NCI-H345 (cell line): ENCODE measurements at places on chromosomes 4 and X.
A peak's percentile ranks its signal among the peaks of the same experiment; 100 is the strongest.

- no peak for DNase-seq
Measured at GRCh38 chrX:132463411-132463810, 25.4 kb downstream of the MBNL3 start.

GRCh38 chr4:11732155-11732554, 303.5 kb upstream of the HS3ST1 start:
- peak; percentile 13 for DNase-seq

DNA sequence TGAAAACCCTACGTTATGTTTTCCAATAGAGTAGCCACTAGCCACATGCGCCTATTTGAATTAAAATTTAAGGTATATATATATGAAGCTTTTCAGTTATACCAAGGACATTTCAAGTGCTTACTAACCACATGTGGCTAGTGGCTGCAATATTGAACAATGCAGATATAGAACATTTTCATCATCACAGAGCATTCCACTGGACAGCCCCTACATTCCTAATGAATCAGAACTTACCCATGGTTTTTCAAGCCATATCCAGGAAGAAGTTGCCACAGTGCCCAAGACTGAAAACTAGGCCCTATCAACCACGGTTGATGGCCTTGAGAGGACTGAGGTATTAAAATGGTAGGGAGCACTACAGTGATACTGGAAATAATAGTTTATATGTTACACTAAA, 29.7 kb downstream of the NEK1 start:
- DNase-seq, result no peak

- DNase-seq, result no peak
Measured at GRCh38 chrX:145178268-145178667, 69.0 kb upstream of the SPANXN1 start.

DNA sequence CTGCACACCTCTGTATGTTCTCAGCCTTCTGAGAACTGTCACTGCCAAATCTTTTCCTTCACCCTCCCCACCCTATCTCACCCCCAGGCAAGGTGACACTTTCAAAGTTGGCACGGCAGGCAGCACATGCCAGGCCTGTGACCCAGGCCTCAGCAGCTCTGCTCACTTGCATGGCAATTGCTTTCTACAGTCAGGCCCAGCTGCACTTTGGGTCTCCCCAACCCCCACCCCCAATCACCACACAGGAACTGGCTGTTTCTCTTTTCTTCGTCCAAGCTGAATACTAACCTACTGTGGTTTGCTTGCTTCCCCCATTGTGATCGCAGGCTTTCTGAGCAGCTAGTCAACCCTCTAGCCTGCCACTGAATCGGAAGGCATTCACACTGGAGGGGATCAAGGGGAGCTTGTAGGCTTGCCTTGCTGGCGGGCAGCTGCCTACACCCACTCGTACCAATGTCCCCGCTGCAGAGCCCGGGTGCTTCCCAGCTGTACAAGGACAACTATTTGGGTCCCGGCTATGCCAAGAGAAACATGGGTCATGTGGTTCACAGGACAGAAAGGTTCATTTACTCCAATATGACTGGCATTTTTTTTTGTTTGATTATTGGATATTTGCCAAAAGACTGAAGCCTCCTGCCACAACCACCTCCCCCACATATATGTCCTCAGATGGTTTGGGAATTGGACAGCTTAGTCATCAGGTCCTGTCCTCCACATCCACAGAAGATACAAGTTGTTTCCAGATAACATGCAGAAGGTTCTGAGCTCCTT, 28.1 kb downstream of the SLC25A43 start:
- DNase-seq, result no peak

DNA sequence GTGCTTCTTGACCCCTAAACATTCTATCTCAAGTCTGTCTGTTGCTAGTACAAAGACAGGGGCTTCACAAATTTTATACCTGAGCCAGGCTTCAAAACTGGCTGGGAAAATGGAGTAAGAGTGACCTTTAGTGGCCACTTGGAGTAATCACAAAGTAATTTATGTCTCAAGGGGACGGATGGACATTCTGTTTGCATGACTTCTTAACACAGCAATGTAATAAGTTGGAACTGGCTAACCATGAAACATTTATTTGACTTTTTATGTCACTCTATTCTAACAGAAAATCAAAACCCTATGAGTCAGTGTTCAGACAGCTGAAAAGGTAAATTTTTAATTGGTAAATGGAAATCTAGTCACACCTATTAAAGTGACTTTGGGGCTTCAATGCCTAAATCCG, 600.6 kb downstream of the ANKRD50 start:
- DNase-seq, result peak; percentile 39

DNA sequence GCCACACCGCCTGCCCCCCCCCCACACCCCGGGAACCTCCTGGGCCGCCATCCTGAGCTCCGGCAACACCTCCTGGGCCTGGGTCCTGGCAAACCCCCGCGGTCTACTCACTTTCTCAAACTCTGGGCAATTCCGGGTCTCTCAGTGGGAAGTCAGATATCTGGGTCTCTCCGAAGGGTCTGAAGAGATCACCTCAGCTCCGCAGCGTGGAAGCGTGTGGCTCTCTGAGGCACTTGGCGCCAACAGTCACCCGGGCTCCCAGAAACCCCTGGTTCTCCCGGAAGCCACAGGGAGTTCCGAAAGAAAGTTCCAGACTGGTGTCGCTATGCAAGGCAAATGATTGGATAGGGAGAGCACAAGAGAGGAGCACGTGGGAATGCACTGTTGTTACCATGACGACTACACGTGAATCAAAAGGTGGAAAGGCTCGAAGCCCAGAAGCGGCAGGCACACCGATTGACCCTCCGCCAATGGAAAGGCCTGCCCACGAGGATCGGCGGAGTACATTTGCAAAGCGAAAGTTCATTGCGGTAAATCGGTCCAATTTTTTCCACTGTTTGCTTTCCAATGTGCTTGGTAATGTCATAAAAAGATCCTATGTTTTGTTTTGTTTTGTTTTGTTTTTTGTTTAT, at the start of gene PNMA6E:
PNMA6E (minus strand) TSS at position 218 of the 632 bp plus-strand sequence. CDS start 2,501 bp downstream, outside the sequence.
- DNase-seq, result no peak

- no peak for DNase-seq
Measured at GRCh38 chr4:152501846-152502536, 33.9 kb downstream of the FBXW7 start.
